NCI-H146 (cell line): ENCODE measurements at places on chromosomes 2 and 18.

GRCh38 chr2:241126771-241127202 is 22.5 kb downstream of the PASK start:
- no peak for DNase-seq

GRCh38 chr2:177730363-177730762 is 337.8 kb downstream of the AGPS start:
- DNase-seq: no peak

- no peak for DNase-seq
These were observed 93.9 kb upstream of the LGALSL start for GRCh38 chr2:64359892-64360657.

GRCh38 chr2:189486237-189486770 is 45.0 kb downstream of the WDR75 start:
- DNase-seq: no peak

GRCh38 chr2:204706939-204707338 is 161.7 kb downstream of the PARD3B start:
- no peak for DNase-seq

GRCh38 chr2:63840081-63840784 is 1.5 kb upstream of the UGP2 start:
- DNase-seq: peak; percentile 63

GRCh38 chr2:162490052-162490717 is 146.3 kb downstream of the GCA start:
- DNase-seq: no peak

DNA sequence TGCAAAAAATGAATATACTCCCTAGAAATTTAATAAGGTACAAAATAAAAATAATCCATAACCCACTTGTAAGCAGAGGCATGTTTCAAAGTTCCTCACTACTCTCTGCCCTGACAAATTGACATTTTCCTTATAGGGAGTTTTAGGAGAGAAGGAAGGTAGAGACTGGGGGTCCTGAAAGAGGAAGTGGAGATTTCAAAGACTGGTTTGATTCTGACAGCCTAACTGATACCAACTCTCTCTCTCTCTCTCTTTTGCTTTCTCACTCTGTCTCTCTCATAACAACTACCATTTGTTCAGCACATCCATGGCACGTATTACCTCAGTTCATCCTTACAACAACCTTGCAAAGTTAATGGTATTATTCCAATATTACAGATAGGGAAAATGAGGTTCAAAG is 18.6 kb downstream of the FZD7 start:
- DNase-seq: no peak

- no peak for DNase-seq
These were observed 31.1 kb downstream of the FEZ2 start for GRCh38 chr2:36566887-36567286.

DNA sequence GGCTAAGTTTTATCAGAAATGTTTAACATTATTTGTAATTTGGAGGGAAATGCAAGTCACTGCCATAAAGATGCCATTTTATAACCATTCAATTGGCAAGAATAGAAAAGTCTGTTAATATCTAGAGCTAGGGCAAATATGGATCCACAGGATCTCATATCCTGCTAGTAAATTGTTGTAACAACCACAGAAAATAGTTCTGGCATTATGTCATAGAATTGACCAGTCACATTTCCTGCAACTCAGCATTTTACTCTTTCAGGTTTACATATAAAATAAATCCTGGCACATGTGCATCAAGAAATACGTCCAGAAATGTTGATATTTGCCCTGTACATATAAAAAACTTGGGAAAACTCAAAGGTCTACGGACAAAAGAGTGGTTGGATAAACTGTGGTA is 32.9 kb downstream of the OSBPL6 start:
- DNase-seq: no peak
